ENCODE measurements at places on chromosomes 16 and 17.

GRCh38 chr17:4657678-4658077, 16.2 kb upstream of the ALOX15 start:
- no peak for DNase-seq

DNA sequence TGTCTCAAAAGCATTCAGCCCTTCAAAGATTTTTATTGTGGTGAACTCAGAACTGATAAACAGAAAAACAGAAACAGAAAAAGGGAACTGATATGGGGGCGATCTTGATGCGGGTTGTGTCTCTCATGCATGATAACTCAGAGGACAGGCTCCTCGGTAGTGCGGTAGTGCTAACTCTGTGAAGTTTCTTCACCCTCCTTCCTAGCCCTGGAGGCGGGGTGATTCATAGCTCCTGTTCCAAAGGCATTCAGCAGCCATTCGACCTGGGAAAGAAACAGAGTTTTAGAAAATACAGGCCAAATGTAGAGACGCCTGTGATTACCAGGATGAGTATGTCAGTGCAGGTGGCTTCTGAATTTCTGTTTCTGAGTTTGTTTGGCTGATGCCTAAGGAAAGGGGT, 5.5 kb upstream of the MAF start:
- DNase-seq = no peak

DNA sequence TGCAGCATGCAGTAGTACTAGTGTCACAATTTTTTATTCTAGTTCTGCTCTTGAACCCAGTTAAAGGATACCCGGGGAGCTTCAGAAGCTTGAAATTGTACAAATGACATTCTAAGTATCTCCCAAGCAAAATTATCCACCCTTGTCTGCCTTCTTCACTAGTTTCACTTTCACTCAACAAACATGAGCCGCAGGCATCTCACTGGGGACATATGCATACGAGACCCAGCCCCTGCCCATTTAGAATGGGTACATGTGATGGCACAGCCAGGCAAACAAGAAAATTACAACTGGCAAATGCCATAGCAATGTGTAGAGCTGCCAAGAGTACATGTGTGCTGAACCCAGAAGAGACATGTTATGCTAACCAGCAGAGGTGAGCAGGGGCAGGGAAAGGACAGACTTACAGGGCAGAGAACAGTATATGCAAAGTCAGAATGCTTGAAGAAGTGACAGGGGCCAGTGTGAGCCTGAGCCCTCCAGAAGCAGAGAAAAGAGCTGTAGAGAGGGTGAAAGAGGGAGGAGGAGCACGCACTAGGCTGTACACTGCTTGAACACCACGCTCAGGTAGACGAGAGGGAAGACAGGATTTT, 8.3 kb downstream of the GINS2 start:
- DNase-seq = no peak

DNA sequence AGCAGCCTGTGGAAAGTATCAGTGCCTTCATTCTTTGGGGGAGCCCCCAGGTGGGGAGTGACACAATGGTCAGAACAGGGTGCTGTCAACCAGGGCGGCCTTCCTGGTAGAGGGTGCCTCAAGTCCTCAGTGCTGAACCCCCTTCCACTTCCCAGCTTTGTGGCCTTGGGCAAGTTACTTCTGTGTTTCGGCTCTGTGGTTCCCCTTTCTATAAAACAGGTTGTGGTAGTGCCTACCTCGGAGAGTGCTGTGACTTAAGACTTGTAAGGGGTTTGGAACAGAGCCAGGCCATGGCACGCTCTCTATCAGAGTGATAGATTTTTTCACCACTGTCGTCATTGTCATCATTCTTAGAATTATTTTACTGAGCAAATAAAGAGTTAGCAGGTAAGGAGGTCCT, 141.1 kb downstream of the CCDC182 start:
- DNase-seq = no peak

- no peak for DNase-seq
These were observed 36.8 kb downstream of the SRCIN1 start for GRCh38 chr17:38568845-38569510.

DNA sequence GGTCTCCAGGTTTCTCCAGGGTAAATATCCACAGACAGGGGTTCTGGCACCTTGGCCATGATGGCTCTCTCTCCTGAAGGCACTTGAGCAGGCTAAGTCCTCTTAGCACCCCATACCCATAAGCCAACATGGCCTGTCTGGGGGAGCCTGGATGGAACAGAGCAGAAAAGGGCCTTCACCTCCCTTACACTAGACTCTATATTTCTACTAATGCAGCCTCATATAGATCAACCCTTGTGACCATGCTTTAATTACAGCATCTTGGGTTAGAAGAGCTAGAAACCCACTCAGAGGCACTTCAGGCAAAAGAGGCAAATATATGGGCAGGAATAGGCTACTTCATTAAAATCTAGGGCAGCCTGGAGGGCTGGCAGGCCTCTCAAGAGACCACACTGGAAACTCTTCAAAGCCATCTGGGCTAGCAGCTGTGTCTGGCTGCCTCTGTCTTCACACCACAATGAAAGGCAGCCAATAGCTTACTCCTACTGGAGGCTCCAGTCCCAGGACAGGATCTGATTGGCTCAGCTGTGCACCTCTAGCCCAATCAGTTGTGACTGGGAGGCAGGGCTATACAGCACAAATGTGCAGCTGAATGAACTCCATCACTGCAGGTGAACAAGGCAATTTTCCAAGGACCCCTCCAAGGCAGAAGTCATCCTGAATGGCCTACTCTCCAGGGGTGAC, 4.7 kb upstream of the CDT1 start:
- no peak for DNase-seq

DNA sequence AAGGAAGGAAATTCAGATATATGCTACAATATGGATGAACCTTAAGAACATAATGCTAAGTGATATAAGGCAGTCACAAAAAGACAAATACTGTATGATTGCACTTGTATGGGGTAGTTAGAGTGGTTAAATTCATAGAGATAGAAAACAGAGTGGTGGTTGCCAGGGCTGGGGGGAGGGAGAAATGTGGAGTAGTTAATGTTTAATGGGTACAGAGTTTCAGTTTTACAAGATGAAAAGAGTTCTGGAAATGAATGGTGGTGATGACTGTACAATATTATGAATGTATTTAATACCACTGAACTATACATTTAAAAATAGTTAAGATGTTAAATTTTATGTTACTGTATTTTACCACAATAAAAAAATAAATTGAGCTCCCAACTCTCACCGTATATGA, 157.9 kb downstream of the TOX3 start:
- DNase-seq = no peak

GRCh38 chr17:38940404-38940803, 15.0 kb downstream of the LASP1NB start:
- no peak for DNase-seq

DNA sequence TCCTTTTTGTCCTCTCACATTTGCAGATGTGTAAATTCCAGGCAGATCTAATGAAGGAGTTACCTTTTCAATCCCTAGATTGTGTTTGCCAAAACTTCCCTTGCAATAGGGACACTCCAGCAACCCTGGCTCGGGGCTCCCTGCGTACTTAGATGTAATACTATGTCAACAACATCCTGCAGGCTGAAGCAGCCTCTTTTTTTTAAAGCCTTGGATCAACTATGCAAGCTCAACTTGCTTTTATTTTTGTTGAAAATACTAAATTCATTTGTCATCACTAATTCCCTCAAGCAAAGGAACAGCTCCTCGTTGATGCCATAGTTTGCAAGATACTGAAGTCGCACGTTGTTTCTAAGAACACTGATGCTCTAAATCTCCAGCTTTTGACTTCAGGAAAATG, 59.1 kb downstream of the GRIN2A start:
- DNase-seq = no peak

- no peak for DNase-seq
These were observed 154.4 kb downstream of the ABCA8 start for GRCh38 chr17:68800751-68801150.

DNA sequence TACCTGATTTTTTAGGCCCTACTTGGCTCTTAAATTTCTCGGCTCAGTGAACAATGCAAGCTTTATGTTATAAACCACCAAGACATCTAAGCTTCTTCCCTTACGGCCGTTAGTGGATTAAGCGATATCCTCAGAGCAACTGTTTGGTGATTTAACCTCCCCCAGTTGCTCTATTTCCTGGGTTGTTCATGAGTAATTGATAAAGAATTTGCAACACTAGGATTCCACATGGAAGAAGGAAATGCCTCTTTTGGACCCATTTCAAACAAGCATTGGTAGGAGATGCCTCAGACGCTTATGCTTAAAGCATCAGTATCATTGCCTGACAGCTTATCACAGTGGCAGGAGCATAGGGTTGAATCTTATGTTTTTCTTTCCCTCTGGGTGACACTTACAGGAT, 65.3 kb downstream of the RBFOX1 start:
- no peak for DNase-seq

DNA sequence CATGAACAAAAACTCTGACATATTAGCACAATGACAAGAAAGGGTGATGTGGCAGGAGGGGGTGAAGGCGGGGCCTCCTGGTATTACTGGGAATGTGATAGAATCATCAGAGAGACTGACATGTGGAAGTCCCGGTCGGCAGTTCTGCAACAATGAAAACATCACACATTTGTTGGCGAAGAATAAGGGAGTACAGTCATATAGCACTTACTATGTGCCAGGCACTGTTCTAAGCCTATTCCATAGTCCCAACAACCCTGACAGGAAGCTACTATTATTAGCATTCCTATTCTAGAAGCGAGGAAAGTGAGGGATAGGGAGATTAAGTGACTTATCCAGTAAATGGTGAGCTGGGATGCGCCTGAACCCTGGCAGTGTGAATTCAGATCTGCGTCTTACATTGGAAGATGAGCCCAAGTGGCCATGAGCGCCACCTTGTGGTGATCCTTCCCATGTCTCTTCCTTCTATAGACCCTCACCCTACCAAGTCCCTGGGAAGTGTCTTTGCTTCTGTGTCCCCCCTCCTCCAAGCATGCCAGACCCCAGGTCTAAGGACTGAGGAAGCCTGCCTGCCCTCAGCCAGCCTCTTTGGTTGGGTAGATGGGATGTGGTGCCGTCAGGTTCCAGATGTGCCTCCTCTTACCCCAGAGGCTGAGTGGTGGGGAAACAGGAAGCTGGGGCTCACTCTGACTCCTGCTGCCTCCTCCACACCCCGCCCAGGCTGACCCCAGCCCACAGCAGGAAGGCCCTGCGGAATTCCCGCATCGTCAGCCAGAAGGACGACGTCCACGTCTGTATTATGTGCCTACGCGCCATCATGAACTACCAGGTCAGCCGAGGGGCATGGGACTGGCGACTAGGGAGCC, 14.0 kb downstream of the FMNL1 start:
- peak; percentile 94 for DNase-seq

GRCh38 chr17:78057113-78057740, 71.3 kb downstream of the TMC6 start:
- DNase-seq = no peak

GRCh38 chr16:80066805-80067580, 466.5 kb upstream of the MAF start:
- DNase-seq = no peak

- peak; percentile 93 for DNase-seq
These were observed 38.3 kb downstream of the ABCC12 start for GRCh38 chr16:48117217-48118105.

- DNase-seq = no peak
These were observed 194.7 kb downstream of the XYLT1 start for GRCh38 chr16:17276010-17276530.

GRCh38 chr17:81398176-81398831, 3.0 kb downstream of the BAHCC1 start:
- peak; percentile 56 for DNase-seq

GRCh38 chr17:17494870-17495535, 1.2 kb downstream of the RASD1 start:
- DNase-seq = peak; percentile 69

GRCh38 chr17:48541036-48541576, 3.8 kb downstream of the HOXB2 start:
- DNase-seq = no peak
